ENCODE measurements at places on chromosomes 2 and 18.

GRCh38 chr2:77512507-77512906, 9.7 kb downstream of the LRRTM4 start:
- no peak for DNase-seq

- no peak for DNase-seq
Measured at GRCh38 chr18:7395566-7395965, 164.7 kb downstream of the LRRC30 start.

DNA sequence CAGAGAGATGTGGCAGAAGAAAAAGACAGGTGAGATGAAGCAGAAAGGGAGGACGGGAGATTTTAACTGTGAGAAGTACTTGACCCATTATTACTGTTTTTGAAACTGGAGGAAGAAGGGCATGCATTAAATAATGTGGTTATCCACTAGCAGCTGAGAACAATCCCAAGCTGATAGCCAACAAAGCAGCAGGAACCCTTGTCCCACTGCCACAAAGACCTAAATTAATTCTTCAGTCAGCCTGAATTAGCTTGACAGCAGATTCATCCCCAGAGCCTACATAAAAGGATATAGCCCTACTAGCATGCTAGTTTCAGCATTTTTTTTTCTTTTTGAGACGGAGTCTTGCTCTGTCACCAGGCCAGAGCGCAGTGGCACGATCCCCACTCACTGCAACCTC, 19.5 kb upstream of the REG3A start:
- DNase-seq, result no peak

DNA sequence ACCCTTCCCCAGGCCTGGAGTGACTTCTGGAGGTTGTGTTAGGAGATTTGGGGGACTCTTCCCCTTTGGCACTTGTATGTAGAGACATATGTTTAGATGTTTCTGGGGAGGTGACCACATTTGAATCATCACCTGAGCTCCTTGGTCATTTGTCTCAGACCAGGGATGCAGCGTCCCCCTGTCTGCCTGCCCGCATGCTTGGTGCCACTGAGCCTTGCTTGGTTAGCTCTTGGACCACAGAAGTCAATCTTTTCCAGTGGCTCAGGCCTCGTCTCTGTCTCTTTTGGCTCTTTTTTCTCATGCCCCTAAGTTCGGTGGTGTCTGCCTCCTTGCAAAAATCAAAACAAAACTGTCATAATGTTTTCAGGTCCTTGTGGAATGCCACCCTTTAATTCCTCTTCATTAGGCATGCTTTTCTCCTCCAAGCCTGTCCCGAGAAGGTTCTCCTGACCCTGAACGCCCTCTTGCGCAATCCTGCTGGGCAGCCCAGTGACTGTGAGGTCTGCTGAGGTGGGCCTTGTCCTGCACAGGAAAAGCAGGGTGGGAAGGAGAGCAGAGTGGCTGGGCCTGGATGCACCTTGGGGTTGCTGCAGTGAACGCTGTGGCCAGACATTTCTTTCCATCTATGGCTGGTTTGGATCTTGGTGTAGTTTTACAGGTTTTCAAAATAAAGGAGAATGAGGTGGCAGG, 24.9 kb downstream of the GLI2 start:
- no peak for DNase-seq

- no peak for DNase-seq
Measured at GRCh38 chr2:43939695-43940256, 56.0 kb downstream of the LRPPRC start.

DNA sequence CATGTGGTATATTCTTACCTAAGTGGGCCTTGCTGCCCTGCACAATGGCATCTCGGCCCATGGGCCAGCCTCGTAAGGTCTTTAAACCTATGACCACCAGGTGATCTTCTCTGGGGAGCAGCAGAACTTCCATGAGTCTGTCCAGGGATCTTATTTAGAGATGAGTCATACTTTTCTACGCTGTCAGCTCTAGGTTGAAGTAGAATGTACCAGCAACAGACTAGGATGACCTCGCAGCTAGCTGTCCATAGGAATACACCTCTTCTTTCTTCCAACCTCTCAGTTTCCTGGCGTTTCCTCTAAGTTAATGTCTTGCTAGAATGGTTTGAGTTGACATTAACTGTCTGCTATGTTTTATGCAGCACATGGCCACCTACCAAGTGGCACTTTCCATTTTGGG, 15.6 kb upstream of the CXCR4 start:
- DNase-seq, result no peak

GRCh38 chr2:197137231-197137630, 173.3 kb downstream of the ANKRD44 start:
- no peak for DNase-seq

DNA sequence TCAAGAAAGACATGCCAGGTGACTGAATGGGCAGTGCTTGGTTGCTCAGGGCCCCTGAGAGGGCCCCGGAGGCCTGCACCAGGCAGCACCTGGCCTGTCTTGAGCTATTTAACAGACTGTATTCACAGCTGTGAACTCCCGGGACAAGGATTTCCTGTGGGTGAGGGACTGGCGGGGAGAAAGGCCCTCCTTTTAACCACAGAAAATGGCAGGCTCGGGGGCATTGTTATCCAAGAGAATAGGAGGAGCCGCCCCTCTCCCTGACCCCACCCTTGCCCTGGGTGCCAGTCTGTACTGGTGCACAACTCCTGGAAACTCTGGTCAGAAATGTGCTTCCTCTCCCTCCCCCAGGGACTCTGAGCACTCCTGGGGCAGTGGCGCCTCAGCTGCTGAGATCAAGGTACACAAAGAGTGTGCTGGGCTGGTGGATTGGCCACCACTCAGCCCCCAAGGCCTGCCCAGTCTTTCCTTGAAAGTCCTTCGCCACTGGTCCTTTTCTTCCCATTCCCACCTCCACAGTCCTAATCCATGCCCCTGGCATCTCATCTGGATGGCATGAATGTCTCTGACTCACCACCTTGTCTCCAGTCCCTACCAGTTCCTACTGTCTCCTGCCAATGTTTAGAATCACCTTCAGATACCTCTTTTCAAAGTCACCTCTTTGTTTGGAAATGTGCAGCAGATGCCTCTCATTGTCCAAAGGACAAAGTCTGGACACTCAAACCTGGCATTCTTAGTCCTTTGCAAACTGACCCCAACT, 19.6 kb upstream of the EPAS1 start:
- no peak for DNase-seq

GRCh38 chr18:44687421-44687820, 6.7 kb downstream of the SETBP1 start:
- DNase-seq, result no peak

- no peak for DNase-seq
Measured at GRCh38 chr2:38534746-38535403, 67.9 kb downstream of the HNRNPLL start.

GRCh38 chr2:68689553-68690537, 44.8 kb upstream of the ARHGAP25 start:
- no peak for DNase-seq

DNA sequence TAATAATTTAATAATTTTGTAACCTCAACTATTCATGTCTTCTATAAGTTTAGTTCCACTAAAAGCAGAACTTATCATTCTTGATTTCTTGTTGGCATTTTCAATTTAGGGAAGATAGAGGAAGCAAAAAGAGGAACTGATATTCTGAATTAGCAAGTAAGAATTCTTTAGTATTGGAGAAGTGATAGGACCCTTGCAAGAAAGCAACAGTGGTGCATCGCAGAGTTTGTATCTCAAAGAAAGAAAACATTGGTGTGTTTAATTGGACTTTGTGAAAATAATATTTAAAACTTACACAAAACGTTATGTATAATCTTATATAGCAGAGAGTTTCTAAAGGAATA, 36.5 kb upstream of the TNFRSF11A start:
- DNase-seq, result no peak

DNA sequence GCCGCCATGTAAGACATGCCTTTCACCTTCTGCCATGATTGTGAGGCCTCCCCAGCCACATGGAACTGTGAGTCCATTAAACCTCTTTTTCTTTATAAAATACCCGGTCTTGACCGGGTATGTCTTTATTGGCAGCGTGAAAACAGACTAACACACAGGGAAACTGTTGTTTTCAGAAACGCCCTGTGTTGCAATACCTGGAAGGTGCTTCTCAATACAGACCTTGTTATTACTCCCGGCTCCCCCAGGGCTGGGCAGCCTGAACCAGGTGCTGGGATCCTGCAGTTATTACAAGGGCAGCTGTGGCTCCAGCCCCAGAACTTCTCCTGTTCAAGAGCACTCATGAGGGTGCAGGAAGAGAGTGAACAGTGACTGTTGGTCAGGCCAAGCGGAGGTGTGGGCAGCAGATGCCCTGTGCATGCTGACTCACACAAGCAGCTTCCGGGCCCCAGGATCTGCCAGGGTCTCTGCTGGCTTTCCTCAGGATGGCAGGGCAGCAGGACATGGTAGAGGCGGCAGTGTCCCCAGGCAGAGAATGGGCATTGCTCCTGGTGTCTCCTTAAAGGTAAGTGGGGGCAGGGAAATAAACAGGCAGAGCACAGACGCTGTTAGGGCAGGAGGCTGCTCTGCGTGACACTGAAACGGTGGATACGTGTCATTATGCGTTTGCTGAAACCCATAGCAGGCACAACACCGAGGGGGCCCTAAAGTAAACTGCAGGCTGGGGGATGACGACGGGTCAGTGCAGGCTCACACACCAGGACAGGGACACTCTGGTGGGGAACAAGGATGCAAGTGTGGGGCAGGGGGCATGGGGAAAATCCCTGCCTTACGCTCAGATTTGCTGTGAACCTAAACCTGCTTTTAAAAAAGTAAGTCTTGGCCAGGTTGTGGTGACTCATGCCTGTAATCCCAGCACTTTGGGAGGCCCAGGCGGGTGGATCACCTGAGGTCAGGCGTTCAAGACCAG, 89.1 kb downstream of the NDUFA10 start:
- DNase-seq, result no peak

DNA sequence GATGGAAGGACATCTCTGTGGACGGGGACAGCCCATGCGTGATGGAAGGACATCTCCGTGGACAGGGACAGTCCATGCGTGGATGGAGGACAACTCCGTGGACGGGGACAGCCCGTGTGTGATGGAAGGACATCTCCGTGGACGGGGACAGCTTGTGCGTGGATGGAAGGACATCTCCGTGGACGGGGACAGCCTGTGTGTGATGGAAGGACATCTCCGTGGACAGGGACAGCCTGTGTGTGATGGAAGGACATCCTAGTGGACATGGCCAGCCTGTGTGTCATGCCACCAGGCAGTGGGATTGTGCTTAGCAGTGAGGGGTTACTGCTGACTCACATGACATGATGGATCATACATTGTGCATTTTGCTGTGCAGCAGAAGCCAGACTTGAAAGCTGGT, 30.0 kb upstream of the NFATC1 start:
- no peak for DNase-seq

DNA sequence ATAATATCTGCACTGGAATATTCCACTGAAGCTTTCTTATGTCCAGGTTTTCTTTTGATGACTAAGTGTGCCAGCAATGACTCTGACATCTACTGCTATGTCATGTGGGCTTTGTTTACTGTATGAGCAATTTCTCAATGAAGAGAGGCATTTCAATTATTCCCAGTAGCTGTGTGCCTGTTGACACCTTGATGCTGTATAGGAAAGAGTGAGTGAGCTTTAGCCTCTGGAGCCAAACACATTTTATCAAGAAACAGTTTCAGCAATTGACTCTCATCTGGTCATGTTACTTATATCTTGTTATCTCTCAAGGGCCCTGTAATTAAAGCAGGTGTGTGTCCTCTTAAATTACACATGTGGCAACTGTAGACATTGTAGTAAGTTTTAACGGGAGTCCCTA, 493.2 kb upstream of the FANCL start:
- no peak for DNase-seq

DNA sequence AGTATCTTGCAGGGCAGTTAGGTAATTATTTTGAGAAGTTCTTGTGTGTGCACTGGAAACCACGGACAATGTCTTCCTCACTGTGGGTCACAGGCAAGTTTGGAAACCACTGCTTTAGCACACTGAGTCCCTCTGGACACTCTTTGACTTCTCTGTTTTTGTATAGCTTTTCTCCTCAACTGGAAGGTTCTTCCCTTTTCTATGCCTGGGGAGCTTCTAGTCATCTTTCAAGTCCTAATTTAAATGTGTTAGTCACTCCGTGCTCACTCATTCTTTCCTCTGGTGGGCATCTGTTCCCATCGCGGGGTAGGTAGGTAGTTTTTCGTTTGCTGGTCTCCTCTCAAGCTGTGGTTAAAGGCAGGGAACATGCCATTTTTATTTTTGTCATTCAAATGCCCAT, 32.1 kb downstream of the E2F6 start:
- DNase-seq, result no peak

- DNase-seq, result peak; percentile 61
Measured at GRCh38 chr2:69013142-69013839, at the start of gene ANTXR1. ANTXR1 (plus strand) TSS chr2:69013179; CDS start chr2:69013500, 321 bp downstream.

GRCh38 chr2:20539776-20540586, 93.1 kb downstream of the RHOB start:
- DNase-seq, result no peak

- no peak for DNase-seq
Measured at GRCh38 chr2:101830555-101830954, 133.0 kb downstream of the MAP4K4 start.

GRCh38 chr18:65822826-65823225, 72.0 kb downstream of the CDH7 start:
- DNase-seq, result no peak

DNA sequence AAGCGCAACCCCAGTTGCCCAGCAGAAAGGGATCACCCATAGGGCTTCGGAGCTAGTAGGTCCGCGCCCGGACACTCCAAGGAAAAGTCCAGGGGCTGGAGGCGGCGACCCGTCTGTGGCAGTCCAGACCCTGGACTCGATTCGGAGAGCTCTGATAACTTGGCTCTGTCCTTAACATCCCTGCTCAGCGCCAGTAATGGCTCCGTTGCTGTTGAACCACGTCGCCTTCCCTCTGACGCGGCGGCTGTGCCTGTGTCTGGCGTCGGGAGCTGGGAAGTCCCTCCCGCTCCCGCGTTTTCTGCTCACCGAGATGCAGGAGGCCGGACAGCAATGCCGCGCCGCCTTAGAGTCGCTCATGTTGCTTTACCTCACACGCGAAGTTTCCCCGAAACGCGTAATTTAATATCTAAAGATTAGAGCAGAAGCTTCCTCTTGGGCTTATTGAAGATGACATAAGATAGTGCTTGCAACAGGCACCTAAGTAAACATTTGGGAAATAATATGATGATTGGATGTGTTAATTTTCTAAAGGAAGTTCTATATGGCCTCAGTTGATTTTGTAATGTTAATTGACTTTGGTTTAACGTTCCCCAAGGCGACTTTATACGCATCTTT, 1.3 kb upstream of the ZBTB14 start:
- peak; percentile 74 for DNase-seq

Data from NCI-H1694 (cell line).